ENCODE measurements at places on chromosomes 1 and 21.

DNA sequence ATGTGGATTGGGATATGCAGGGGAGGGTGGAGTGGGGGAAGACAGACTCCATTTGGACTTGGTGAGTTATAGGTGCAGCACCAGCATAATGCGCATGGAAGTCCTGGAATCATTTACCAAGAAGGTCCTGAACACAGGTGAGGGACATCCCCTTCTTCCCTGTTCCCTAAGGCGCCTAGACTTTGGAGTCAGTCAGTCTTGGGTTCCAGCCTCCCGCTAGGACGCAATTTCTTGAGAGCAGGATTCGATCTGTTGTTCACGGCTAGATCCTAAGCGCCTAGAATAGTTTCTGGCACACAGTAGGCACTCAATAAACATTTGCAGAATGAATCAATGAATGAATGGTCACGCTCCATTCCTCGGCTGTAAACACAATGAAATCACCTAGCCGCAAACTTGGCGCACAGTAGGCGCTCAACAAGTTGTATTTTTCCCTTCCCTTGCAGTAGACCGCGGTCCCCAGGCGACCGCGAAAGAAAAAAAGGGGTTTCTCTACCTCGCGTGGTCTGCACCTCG is 1.0 kb upstream of the AK4 start:
- DNase-seq, result no peak

GRCh38 chr1:193539731-193540459 is 353.5 kb upstream of the B3GALT2 start:
- no peak for DNase-seq

DNA sequence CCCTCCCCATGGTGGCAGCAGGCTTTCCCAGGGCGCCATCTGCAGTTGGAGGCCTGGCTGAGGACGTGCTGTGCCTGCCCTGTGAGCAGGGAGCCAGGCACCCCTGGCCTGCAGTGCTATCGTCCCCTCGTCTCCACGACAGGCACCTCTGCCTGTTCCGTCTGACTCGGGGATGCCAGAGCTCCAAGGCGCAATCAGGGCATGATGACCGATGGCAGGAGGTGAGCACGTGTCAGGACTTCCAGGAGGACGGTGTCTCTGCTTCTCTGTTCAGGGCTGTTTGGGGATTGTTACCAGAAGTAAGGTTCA is 125.2 kb downstream of the PCBP3 start:
- peak; percentile 43 for DNase-seq

DNA sequence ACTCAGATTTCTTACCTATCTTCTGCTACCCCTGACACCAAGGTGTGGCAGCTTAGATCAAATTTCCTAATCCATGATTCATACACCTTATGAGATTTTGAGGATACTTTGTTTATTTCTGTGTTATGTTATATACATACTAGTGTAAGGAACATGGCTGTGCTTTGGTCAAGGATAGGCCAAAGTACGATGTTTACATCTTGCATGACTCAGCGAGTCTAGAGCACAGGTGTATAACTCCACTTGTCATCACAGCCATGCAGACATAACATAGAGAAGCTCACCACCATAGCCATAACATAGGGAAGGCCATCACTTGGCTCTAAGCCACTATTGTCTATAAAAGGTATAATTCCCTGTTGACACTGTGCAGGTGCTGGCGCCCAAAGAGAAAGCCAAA is 61.2 kb downstream of the GBP6 start:
- no peak for DNase-seq

GRCh38 chr1:112517231-112517630 is 8.5 kb downstream of the WNT2B start:
- DNase-seq, result no peak

- DNase-seq, result no peak
Observed at GRCh38 chr1:40652468-40652867, 13.0 kb downstream of the RIMS3 start.

- no peak for DNase-seq
Observed at GRCh38 chr1:219415915-219416314, 197.0 kb downstream of the ZC3H11B start.

DNA sequence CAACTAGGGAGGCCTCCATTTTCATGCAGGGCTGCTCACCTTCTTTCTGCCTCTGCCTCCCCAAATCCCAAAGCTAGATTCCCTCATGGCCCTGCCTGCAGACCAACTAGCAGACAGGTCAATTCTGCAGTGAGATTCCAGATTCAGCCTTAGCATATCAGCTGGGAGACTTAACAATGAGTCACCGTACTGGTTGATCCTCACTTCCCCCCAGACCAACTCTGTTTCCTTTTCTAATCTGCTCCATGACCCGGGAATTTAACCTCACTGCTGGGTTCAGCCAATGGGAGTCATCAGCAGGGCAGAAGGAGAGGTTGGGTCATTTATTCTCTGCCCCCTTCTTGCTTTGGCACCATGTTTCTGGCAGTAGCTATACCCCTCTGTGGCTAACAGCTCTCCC is 140.6 kb upstream of the GRIK3 start:
- no peak for DNase-seq

Data from NCI-H524 (cell line).